EL (cell line): ENCODE measurements at places on chromosomes 7 and 10.

DNA sequence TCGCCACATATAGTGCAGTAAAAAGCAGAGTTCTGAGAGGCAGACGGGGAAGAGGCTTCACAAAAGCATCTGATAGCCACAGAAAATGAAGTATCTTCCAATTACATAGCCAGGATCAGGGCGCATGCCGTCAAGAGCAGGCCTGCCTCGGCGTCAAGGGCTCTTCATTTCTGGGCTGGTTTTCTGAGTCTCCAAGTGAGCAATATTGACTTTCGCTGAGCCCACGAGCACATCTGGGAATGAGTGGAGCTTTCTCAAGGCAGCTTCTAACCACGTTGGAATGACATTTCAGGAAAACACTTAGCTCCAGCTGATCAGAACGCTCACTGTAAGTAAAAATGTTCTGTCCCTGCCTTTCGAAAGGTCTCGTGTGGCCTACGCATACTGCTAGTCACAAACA lies 51.9 kb downstream of the CLRN3 start:
- no peak for DNase-seq

- DNase-seq: no peak
These were observed 138.7 kb downstream of the CALCR start for GRCh38 chr7:93435791-93436190.

DNA sequence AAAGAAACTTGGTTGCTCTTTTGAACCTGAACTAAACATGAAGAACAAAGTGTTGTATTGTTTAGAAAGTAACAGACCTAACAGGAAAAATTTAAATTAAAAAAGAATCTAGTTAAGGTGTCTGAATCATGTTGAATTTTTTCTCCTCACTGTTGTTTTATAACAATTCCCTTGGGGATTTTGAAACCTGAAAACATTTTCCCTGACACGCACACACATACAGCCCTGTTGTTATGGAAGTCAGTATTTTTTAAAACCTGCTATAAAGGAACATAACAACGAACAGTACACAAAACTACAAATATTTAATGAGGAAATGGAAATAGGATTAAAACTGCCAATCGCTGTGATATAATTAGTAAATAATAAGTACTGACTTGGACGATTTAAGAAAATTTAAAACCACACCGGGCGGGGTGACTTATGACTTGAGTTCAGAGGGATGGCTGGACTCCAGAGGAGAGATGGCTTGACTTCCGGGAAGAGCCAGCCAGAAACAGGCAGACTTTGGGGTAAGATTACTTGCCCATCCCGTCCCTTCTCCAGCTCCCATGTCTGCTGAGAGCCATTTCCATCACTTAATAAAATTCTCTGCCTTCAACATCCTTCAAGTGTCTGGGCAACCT lies 16.2 kb upstream of the SPOCK2 start:
- DNase-seq: no peak

- DNase-seq: peak; percentile 51
These were observed 20.2 kb upstream of the SLC35G1 start for GRCh38 chr10:93873420-93874115.

DNA sequence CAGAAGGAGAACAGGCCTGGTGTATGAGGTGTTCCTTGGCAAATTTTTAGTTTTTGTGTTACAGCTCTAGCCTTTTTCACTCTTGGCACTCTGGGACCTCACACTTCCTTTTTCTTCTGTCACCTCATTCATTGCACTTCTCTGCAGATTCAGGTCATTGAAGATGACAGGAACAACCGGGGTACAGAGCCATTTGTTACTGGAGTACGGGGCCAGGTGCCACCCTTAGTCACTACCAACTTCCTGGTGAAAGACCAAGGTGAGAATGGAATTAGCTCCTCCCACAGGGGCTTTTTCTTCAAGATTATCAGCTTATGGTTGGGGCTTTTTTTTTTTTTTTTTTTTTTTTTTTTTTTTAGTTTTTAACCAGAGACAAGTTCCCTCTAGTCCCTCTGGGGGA lies 18.5 kb upstream of the CHCHD1 start:
- DNase-seq: no peak
